ENCODE measurements at places on chromosomes 13 and 19. TPM values are rescaled to one million over a fixed set of nuclear protein-coding genes. Genes with fewer than 3 reads are reported as not detected.

Gene PLA2G4C
- 15.6 TPM for total RNA-seq

Gene ZNF677
- 3.1 TPM for total RNA-seq

Gene ATP4B
- not detected for total RNA-seq

Gene C2CD4C
- total RNA-seq: not detected

Gene PSG7
- not detected for total RNA-seq

DNA sequence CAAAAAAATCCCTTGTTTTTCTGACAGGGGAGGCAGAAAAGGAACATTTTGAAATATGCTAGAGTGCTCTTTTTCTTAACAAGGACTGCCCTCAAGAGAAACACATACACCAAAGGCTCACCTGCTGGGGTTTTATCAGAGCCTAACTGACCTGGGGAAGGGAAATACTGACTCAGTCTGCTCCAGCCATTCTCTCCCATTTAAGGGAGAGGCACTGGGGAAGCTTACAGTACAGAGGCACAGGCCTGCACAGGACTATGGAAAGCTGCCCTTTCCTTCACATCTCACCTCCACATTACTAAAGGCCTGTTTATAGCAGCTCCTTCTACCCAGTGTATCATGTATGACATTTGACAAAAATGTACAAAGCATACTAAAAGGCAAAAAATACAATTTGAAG is 30.3 kb downstream of the TNFRSF19 start:
- H3K36me3 ChIP-seq: no peaks in the 10 kb centered on the region
- no peaks in the 10 kb centered on the region for H3K4me1 ChIP-seq
- H3K27me3 ChIP-seq: no peaks in the 10 kb centered on the region
- no peak overlapping the region for H3K4me3 ChIP-seq

DNA sequence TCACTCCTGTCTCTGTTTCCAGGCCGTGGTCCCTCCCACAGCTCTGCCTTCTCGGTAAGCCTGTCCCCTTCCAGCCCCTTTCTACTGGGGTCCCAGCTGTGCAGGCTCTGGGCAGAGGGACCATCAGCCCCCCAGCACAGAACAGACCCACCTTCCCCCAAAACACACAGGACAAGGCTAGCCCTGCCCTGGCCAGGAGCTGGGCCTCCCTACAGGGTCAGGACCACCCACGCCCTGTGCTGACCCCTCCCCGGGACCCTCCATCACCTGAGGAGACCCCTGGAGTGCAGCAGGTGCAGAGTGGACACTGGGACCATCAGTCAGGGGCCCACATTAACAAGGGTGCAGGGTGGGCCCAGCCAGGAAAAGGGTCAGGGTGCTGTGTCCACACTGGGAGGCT is 13.9 kb downstream of the CEACAM3 start:
- H3K27ac ChIP-seq: no peak overlapping the region
- no peaks in the 10 kb centered on the region for H3K27me3 ChIP-seq
- DNase-seq: no peak

DNA sequence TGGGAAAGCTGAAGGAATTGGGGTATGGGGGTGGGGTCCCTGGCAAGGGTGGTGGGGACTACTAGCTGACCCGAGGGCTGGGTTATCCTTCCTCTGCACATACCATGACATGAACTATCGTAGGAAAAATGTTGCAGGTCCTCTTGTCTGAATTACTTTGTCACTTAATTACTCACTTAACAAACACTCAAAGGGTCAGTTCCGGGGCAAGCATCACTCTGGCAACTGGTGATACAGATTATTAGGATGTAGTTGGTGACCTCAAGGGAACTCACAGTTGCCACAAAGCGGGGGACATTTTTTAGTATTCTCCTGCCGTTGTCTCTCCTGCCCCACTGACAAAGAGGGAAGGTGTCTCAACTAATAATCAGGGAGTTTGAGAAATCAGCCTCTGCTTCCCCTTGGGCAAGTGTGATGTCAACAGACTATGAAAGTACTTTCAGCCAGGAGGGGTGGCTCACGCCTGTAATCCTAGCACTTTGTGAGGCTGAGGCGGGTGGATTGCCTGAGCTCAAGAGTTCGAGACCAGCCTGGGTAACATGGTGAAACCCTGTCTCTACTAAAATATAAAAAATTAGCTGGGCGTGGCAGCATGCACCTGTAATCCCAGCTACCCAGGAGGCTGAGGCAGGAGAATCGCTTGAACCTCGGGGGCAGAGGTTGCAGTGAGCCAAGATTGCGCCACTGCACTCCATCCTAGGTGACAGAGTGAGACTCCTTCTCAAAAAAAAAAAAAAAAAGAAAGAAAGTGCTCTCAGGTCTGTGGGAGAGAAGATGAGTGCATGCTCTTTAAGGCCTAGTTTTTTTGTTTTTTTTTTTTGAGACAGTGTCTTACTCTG is 10.3 kb downstream of the DNAJB1 start:
- H3K27ac ChIP-seq: no peak overlapping the region
- no peaks in the 10 kb centered on the region for H3K36me3 ChIP-seq
- no peak overlapping the region for H3K4me3 ChIP-seq

GRCh38 chr13:98474292-98474691 is 102.6 kb downstream of the STK24 start:
- H3K27ac ChIP-seq: no peak overlapping the region
- H3K27me3 ChIP-seq: no peaks in the 10 kb centered on the region
- DNase-seq: no peak
- no peak overlapping the region for H3K4me3 ChIP-seq

GRCh38 chr19:34794066-34794960 is 21.3 kb upstream of the ZNF599 start:
- no peak for DNase-seq
- H3K4me1 ChIP-seq: no peaks in the 10 kb centered on the region
- H3K27me3 ChIP-seq: no peaks in the 10 kb centered on the region
- H3K36me3 ChIP-seq: no peaks in the 10 kb centered on the region
- no peak overlapping the region for H3K27ac ChIP-seq
- H3K4me3 ChIP-seq: no peak overlapping the region

DNA sequence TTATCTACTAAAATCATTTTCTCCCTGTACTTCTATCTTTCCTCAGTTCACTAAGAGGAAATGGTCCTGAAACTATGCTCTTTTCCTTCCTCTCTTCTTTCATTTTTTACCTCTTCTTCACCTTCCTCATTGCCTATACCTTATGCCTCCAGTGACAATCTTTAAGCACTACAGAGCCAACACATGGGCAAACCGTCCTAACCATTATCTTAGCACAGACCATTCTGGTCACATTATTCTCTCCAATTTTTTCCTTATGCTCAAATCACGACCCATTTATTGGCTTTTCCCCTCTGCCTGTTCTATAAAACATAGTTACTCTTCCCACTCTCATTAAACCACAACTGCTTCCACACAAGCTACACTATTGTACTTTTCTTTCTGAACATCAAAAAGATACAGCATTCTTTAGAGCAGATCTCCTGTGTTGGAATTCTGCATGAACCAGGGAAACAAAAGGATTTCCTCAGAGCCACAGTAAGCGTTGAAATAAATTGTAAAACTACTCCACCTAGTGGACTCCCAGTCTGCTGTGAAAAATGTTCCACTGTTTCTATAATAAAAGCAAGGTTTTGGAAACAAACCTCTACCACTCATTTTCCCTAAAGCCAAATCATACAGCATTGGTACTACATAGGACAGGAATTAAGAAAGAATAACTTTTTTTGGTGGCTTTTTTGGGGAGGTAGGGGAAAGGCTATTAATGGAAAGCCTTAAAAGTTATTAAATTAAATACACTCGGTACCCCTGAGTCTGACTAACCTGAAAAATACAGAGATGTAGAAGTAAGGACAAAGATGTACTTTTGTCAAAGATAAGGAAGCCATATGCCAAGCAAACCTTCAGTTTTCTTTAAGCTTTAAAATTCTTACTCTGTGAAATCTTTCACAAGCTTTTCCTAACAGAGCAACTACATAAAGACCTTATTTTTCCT is 19.5 kb downstream of the NUFIP1 start:
- H3K4me3 ChIP-seq: no peak overlapping the region
- no peak for DNase-seq
- H3K27ac ChIP-seq: peak overlapping the region; percentile 66
- no peaks in the 10 kb centered on the region for H3K36me3 ChIP-seq
- H3K4me1 ChIP-seq: no peaks in the 10 kb centered on the region

- no peak for DNase-seq
- H3K27ac ChIP-seq: no peak overlapping the region
- H3K27me3 ChIP-seq: no peaks in the 10 kb centered on the region
- H3K36me3 ChIP-seq: no peaks in the 10 kb centered on the region
- H3K4me1 ChIP-seq: no peaks in the 10 kb centered on the region
Measured at GRCh38 chr13:45817833-45818232, 33.7 kb downstream of the SIAH3 start.

DNA sequence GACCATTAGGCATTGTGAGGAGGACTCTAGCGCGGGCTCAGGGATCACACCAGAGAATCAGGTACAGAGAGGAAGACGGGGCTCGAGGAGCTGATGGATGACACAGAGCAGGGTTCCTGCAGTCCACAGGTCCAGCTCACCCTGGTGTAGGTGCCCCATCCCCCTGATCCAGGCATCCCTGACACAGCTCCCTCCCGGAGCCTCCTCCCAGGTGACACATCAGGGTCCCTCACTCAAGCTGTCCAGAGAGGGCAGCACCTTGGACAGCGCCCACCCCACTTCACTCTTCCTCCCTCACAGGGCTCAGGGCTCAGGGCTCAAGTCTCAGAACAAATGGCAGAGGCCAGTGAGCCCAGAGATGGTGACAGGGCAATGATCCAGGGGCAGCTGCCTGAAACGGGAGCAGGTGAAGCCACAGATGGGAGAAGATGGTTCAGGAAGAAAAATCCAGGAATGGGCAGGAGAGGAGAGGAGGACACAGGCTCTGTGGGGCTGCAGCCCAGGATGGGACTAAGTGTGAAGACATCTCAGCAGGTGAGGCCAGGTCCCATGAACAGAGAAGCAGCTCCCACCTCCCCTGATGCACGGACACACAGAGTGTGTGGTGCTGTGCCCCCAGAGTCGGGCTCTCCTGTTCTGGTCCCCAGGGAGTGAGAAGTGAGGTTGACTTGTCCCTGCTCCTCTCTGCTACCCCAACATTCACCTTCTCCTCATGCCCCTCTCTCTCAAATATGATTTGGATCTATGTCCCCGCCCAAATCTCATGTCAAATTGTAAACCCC is 2.8 kb upstream of the CEACAM5 start:
- H3K36me3 ChIP-seq: no peaks in the 10 kb centered on the region
- no peak overlapping the region for H3K4me3 ChIP-seq
- no peaks in the 10 kb centered on the region for H3K4me1 ChIP-seq

- H3K27me3 ChIP-seq: no peaks in the 10 kb centered on the region
- H3K27ac ChIP-seq: no peak overlapping the region
- no peak overlapping the region for H3K4me3 ChIP-seq
Measured at GRCh38 chr13:110480161-110480560, 81.4 kb downstream of the RAB20 start.

DNA sequence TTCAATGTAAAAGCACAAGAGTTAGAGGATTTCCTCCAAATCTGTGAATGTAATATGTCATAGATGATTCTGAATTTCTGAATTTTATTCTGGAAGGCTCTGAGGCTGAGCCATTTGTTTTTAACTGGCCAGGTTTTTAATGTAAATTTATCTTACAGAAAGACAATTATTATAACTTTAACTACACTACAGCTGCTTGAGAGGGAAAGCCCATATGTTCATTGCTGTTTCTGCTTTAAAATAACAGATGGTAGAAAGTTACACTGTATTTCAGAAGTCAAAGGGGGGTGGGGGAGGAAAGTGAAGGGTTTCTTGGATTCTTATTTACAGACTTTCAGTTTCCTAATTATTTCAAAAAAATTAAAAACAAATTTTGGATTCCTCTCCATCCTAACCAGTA is 62.8 kb downstream of the DNAJC15 start:
- no peaks in the 10 kb centered on the region for H3K27me3 ChIP-seq
- no peak for DNase-seq
- no peak overlapping the region for H3K4me3 ChIP-seq
- H3K36me3 ChIP-seq: no peaks in the 10 kb centered on the region
- H3K4me1 ChIP-seq: no peaks in the 10 kb centered on the region

DNA sequence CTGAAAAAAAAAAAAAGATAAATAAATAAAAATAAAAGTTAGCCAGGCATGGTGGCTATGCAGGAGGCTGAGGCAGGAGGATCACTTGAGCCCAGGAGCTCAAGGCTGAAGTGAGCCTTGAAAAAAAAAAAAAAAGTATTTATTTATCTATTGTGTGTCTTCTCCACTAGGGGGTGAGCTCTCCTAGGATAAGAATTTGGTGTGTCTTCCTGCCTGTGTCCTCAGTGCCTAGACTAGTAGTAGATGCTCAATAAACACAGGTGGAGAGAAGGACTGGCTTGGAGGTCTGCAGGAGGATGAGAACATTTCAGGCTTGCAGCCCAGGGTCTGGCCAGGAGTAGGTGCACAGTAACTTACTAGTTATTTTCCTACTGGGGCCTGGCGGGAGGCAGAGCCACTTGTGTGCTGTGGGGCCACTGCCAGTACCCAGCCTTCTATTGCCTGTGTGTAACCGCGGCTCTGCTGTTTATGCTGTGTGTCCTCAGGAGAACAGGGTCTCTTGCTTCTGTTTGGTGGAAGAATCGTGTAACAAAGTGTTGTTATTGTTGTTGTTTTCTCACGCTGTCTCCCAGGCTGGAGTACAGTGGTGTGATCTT is 5.4 kb downstream of the LMTK3 start:
- H3K27me3 ChIP-seq: peaks cover 2% of the 10 kb centered on the region
- no peak overlapping the region for H3K4me3 ChIP-seq
- DNase-seq: no peak

DNA sequence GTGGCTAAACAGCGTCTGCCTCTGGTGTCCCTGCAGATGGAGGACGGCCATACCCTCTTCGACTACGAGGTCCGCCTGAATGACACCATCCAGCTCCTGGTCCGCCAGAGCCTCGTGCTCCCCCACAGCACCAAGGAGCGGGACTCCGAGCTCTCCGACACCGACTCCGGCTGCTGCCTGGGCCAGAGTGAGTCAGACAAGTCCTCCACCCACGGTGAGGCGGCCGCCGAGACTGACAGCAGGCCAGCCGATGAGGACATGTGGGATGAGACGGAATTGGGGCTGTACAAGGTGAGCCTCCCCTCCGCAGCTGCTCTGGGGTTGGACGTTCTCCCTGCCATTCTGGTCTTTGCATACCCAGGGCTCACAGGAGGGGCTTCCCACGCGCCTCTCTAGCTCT is 19.9 kb downstream of the UHRF1 start:
- DNase-seq: peak; percentile 33
- H3K4me3 ChIP-seq: no peak overlapping the region
- H3K36me3 ChIP-seq: no peaks in the 10 kb centered on the region
